Activated CD4-positive, alpha-beta T cell treated with anti-CD3 and anti-CD28 coated beads for 48 hours (primary cell): ENCODE measurements at places on chromosomes 3 and 15.
A peak's percentile ranks its signal among the peaks of the same experiment; 100 is the strongest.

- no peak for DNase-seq
Measured at GRCh38 chr3:123143669-123144411, 57.9 kb upstream of the SEC22A start.

GRCh38 chr3:55416331-55416821 is 70.7 kb downstream of the WNT5A start:
- DNase-seq, result no peak

GRCh38 chr15:101029971-101030661 is 111.0 kb downstream of the LRRK1 start:
- DNase-seq, result no peak

DNA sequence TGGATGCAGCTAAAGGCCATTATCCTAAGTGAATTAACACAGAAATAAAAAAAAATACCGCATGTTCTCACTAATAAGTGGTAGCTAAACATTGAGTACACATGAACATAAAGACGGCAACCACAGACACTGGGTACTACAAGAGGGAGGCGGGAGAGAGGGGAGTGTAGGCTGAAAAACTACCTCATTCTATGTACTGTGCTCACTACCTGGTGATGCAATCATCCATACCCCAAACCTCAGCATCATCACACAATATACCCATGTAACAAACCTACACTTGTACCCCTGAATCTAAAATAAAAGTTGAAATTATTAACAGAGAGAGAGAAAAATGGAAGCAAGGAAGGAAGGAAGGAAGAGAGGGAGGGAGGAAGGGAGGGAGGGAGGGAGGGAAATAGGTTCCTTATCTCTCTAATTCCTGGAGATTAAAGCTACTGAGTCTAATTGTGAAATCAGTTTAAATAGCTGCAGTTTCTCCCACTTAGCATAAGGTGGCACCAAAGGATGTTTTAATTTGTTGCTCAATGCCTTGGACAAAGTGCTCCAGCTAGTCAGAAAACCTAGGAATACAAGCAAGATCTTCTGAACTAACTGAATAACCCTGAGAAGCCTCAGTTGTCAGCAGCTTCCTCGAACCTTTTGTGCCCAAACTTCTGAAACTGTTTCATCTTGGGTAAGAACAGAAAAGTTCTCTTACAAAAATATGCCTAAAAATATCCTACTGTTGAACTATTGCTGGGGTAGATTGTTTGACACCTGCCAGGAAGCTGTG is 79.4 kb upstream of the ATP11B start:
- DNase-seq, result no peak

- no peak for DNase-seq
Measured at GRCh38 chr3:137360531-137361201, 402.9 kb downstream of the IL20RB start.

DNA sequence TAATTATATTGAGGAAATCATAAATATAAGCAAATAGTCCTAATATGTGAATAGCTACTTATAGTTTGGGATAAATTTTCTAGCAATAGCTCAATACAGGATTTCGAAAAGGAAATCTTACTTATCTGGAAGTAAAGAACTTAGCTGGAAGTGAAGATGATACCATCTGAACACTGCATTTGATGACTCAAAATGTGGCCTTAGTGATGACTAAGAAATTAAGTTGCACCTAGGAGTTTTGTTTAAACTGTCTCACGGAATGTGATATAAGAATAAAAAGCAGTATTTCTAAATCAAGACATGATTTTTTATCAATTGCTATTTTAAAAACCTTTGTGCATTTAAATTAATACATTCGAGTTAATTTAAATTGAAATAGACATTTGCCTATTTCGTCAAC is 91.2 kb downstream of the EOMES start:
- no peak for DNase-seq

- DNase-seq, result no peak
Measured at GRCh38 chr3:197371591-197372046, 73.2 kb upstream of the DLG1 start.

GRCh38 chr3:78287085-78287484 is 1247.2 kb downstream of the ROBO2 start:
- no peak for DNase-seq

DNA sequence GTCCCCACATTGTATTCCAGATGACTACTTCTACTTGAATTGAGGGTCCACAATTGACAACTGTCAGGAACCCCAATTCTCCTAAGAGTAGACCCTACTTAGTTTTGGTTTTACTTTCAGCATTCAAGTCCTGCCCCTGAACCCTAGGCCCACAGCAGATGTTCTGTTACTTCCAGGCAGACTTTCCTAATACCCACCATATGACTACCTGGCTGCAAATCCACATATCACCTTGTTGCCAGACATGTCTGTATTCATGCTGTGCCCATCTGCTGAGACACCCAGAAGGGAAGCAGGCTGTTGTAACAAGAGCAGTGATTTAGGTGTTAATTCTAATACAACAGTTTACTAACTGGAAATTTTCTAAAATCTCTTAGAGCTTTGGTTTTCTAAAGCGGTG is 235.1 kb upstream of the CCDC54 start:
- DNase-seq, result no peak

DNA sequence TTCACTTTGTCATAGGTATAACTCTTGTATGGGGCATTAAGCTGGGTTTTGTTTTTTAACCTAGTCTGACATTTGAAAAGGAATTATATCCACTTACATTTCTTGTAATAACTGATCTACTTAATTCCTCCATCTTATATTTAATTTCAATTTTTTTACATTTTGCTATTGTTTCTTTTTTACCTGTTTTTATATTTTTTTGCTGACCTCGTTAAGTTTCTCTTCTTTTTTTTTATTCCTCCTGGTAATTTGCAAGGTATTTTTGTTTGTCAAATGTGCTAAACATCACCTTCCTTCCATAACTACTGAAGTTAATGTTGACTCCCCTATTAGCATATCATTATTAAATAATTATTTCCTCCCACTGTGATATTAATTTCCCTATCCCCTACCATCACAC is 87.7 kb upstream of the NR2F2 start:
- DNase-seq, result no peak

DNA sequence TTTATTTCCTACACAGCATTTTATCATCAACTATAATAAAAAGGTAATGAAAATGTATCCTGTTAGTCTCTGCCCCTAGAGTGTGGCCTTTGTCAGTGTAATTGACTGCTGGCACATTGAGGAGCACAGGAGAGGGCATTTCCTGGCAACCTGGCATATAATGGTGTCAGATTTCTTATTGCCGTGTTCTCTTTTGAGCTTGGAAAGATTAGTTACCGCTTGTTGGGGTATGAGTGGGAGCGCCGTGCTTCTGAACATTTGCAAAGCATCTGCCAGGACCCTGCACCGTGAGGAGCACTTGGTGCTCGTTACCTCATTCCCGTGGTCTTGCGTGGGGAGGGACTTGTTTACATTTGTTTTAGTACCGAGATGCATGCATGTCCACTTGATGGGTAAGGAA is 124.4 kb downstream of the PTPRG start:
- no peak for DNase-seq

GRCh38 chr15:60656481-60656880 is 177.5 kb upstream of the ICE2 start:
- DNase-seq, result no peak

DNA sequence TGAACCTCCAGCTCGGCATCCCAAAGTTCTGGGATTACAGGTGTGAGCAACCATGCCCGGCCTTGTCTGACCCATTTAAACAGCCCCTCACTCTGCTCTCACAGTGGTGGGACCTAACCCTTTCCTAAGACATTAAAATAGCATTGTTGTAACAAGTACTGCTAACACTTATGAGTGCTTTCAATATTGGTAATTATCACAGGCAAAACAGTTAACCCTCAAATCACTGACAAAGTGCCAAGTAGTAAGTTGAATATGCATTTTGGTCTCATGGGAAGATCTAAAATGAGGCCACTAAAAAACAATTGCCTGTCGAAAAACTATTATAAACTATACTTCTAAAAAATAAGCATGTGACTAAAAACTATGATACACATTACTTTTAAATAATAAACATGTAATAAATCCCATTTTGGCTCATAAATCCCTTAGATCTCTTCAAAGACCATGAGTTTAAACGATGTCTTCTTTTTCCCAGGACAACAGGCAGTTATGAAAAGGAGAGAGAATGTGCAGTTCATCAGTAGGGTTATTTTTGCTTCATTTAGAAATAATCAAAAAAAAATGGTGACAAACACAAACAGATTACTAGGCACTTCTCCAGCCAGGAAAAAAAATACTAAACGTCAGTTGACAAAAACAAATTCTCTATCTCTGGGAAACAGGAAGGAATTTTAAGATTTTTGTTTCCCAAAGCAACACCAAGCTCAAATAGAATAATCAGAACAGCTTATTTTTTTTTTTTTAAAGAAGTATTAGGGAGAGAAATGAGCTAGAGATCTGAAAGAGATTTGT is 95.4 kb downstream of the RFTN1 start:
- DNase-seq, result no peak

DNA sequence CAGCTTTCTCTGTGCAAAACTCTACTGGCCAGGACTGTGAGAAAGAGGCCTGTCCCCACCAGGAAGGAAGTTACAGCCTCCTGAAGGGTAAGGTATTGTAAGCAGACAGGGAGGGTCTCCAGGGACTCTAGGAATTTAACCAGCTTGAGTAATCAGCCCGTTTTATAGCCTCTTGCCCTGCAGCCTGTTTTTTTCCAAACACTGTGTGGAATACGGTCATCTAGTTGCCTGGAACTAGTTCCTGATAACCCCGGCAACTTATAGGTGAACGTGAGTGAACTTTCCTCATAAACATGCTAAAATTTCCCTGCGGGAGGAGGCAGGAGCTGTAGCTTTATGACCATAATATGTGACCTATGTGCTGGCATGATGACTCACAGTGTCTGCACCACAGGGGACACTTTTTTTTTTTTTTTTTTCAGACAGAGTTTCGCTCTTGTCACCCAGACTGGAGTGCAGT is 60.1 kb upstream of the DAZL start:
- no peak for DNase-seq

GRCh38 chr15:48177766-48178647 is at the start of gene MYEF2:
Gene MYEF2 (minus strand): TSS chr15:48178295. CDS start chr15:48178237, 58 bp downstream.
- peak; percentile 83 for DNase-seq

DNA sequence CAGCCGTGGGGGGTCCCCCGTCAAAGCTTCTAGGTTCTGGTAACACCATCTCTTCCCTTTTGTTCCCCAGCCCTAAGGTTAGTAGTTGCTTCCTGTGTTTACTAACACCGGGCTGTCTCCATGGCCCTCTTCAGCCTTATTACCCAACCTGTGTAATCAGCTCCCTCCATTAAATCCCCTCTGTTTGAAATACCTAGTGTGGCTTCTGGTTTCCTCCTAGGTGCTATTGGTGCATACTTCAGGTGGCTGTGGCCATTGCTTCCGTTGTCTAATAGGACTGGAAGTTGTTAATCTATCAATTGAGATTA is 35.3 kb downstream of the MOBP start:
- DNase-seq, result no peak

DNA sequence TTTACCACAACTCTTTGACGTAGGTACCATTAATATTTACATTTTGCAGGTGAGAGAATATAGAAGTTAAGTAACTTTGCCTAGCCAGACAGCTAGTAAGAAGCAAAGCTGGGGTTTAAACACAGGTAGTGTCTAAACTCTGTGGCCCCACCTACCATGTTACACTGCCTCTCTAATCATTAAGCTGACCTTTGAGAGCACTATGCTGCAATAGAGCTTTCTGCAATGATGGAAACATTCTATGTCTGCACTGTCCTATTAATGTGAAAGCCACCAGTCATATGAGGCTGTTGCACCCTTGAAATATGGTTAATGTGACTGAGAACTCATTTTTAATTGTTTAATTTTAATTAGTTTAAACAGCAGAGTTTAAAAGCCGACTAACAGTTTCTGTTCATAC is 6.3 kb upstream of the RARB start:
- DNase-seq, result no peak

DNA sequence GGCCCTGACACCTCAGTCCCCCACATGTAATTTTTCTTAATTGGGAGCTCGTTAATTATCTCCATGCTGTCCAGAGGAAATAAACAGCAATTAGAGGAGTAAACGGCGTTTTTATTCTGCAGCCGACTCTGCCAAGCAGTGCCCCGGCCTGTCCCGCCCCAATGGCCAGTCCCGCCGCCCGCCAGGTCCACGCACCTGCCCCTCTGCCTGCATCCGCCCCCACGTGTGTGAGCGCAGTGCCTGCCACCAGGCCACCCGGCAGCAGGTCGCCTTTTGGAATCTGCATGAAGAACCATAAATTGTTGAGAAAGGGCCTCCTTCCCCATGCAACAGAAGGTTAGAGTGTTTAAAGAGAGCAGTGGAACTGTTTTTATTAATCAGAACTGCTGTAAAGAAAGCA is 87.5 kb upstream of the LINGO1 start:
- no peak for DNase-seq

DNA sequence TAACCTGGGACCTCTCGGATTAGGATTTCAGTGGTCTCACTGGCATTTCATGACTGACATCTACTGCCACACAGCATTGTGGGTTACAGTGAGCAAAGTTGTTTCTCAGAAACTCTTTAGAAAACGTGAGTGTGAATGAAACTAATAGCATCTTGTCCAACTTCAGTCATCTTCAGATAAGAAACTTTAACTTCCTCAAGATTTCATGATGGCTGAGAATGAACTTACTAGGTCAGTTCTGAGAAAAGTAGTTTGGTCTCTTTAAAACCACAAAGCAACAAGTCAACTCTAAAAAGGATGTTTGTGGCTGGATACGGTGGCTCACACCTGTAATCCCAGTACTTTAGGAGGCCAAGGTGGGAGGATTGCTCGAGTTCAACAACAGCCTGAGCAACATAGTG is 14.2 kb upstream of the HOMER2 start:
- peak; percentile 37 for DNase-seq

DNA sequence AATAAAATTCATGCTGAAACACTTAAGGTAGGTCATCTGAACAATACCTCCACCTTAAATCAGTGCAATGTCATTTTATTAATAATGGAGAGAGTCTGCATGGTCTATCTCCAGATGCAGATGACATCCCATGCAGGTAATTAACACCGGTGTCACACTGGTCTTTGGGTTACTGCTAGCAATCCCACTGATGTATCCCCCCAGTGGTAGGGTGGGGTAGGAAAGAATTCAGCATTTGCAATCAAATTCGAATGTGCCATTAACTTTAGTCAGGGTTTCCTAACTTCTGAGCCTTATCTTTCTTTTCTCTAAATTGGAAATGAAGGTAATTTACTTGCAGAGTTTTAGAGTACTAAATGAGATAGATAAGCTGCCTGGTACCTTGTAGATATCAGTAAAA is 44.4 kb downstream of the KIF15 start:
- DNase-seq, result no peak

DNA sequence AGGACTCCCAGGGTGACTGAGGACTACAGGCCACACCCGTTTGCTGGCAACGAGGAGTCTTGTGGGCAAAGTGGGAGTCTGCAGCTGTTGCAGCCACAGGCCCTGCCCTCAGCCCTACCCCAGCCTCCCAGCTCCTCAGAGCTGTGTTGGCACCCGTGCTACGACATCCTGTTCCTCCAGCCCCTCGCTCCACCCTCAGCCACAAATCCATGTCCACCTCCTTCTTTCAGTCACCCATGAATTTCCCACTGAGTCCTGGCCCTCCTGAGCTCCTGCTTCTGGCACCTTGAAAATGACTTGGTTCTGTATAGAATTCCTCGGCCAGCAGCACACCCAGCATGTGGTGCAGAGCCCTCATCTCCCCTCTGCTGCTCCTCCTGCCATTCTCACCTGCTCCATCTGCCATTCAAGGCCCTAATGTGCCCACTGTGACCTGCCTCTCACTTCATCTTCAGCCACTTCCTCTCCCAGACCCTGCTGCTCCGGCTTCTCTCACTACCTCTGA is 20.9 kb upstream of the VILL start:
- DNase-seq, result no peak
